Esophagus mucosa (tissue), 1 donor: ENCODE measurements at places on chromosomes 7 and 10. TPM values are rescaled to one million over a fixed set of nuclear protein-coding genes. Genes with fewer than 3 reads are reported as not detected.
A peak's percentile ranks its signal among the peaks of the same experiment; 100 is the strongest.

FAM13C gene
- total RNA-seq = 2.1 TPM

HIPK2 gene
- total RNA-seq = 39.5 TPM

GRCh38 chr7:100122568-100122967 lies 3.1 kb downstream of the CNPY4 start:
- ATAC-seq = no peak

- ATAC-seq = no peak
These were observed 258.6 kb downstream of the CXCL12 start for GRCh38 chr10:44126291-44126717.

- ATAC-seq = peak; percentile 40
These were observed 52.4 kb upstream of the ITGB1 start for GRCh38 chr10:33010132-33011037.

GRCh38 chr10:15703151-15703880 lies 16.4 kb downstream of the ITGA8 start:
- no peak for ATAC-seq

- ATAC-seq = peak; percentile 58
These were observed 4.4 kb upstream of the ARID5B start for GRCh38 chr10:61896854-61897661.

- ATAC-seq = no peak
These were observed 25.2 kb downstream of the FOXK1 start for GRCh38 chr7:4707217-4707741.

DNA sequence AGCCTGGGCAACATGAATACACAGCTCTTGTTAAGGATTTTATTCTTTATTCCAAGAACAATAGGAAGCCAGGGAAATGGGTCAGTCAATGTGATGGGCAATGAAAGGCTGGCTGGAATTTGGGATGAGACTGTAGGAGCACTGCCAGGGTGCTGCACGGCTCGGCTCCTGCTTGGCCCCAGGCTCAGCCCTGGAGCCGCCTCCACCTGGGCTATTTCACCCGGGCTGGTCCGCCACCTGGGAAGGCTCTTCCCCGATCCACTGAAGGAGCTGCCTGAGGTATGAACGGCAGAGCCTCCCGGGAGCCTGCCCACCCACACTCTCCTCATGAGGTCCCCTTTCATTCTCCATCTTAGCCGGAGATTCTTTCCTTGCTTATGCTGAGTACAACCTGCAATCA lies 80.4 kb upstream of the KMT2C start:
- ATAC-seq = no peak
